ENCODE measurements at places on chromosomes 5 and 9. TPM values are rescaled to one million over a fixed set of nuclear protein-coding genes. Genes with fewer than 3 reads are reported as not detected.

Gene LCN1
- not detected for total RNA-seq

DNA sequence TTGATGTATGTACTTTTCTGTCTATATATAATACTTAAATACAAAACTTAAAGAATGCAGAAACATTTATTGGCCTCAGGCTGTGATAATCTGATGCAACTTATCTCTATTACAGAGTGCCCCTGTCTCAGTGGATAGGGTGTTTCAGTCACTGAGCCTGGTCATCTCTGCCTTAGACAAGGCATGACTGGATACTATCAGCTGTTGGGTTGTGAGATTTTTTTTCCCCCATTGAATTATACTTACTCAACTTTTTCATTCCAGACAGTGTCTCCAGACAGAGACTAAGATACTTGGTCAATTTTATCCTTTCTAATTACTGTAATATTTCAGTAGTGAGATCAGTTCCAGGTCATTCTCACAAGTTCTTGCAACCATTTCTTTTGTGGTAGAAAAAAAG, 26.7 kb downstream of the XRCC4 start:
- no peak for DNase-seq

- no peak for DNase-seq
Measured at GRCh38 chr5:139707445-139708003, 59.4 kb downstream of the CXXC5 start.

Gene IFNA7
- not detected for total RNA-seq

- no peak for DNase-seq
Measured at GRCh38 chr9:110546411-110546871, 33.1 kb downstream of the SVEP1 start.

- no peak for DNase-seq
Measured at GRCh38 chr9:126443144-126443543, 116.5 kb downstream of the MVB12B start.

Gene SCGB3A2
- total RNA-seq: not detected

GRCh38 chr5:168793841-168794837, 215.0 kb upstream of the PANK3 start:
- DNase-seq: no peak

DNA sequence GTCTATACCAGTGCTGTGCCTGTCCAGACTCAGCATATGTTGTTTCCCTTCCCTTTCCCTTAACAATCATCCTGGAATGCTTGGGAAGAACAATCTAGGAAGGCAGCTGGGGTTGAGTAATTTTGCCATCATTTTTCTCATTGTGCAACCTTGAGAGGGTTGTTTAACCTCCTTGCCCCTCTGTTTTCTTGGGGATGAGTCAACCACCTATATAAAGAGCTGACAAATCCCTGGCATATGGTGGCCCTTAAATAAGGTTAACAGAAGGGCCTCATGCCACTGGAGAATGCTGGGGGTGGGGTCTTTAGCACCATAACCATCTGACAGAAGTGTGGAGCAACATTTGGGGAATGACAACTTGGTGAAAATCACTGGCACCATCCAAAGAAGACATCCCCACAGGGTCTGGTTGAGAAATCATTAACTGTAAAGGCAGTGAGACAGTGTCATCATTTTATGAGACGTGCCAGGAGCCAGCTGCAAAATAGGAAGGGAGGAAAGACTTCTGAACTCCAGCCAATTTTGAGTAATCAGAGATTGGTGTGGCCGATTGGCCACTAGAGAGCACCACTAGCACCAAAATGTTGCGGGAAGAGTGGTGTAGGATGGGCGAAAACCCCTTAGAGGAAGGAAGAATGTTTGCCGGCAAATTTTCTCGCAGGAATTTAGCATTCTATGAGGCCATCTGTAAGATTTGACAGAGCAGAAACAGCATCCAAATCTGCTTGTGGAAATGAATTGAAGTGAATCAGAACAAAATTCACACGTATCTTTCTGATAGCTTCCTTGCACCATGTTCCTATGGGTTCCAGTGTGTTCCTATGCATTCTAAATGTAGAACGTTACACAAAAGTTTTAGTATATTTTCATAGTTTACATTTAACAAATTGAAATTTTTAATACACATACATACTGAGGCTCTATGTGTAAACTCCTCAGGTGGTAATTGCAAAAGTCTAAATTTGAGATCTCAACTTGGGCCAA, 113.8 kb downstream of the MSX2 start:
- no peak for DNase-seq

Gene SLC45A2
- not detected for total RNA-seq

DNA sequence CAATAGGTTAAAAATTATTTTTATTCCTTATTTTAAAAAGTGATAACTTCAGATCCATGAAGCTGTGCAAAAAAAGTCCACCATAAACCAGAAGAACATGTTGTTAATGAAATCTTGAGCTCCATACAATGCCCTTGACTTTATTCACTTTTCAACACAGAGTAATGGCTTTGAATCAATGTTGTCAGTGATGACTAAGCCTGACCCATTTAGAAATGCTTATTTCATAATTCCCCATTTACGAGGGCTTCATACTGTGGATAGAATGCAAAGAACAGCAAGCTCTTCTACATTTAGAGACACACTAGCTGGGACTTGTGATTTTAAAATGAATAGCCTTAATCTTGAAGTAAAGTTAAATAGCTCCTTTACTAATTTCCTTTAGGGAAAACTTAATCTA, 25.7 kb upstream of the IL9 start:
- DNase-seq: no peak

Gene MOB3B
- 5.7 TPM for total RNA-seq

DNA sequence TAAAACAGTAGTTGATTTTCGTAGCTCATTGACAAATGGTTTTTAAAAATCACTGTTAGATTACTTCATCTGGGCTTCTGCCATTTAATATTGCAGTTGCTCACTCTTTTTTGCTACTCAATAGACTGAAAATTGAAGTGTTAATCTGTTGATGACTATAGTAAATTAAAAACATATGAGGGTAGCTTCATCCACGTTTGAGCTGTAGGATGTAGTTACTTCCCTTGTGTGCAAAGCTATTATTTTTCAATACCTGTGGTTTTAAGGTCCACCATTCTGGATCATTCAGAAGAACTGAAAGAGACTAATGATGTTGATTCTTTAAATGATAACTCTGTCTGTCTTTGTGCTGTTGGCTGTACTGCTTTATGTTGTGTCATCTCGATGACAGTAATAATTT, 74.7 kb downstream of the LNPEP start:
- no peak for DNase-seq

DNA sequence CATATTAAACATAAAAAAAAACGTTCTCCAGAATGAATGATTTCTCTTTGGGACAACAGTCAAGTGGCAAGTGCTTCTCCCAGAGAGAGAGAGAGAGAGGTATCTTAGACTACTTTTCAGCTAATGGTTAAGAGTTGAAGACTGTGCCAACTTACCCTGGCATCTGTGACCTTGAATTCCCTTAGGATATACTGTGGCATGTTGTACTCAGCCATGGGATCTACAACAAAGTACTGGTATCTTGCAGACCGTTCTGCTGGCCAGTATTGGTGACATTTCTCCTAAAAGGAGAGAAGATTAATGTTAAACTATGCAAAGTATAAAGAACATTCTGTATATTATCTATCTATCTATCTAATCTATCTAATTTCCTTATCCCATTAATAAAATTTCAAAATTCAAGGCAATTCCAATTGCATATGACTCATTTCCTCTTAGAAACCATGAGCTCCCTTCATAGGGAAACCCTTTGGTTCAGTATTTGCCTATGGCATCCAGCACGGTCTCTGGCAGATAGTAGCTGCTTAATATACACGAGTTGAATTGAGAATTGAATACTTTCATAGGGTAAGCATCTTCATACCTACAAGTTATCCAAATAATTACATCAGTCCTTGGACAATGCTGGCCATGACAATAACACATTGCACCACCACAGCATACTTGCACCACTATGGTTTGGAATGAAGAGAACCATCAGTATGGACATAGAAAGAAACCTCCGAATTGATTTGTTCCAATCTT, 539.4 kb upstream of the DMAC1 start:
- no peak for DNase-seq

DNA sequence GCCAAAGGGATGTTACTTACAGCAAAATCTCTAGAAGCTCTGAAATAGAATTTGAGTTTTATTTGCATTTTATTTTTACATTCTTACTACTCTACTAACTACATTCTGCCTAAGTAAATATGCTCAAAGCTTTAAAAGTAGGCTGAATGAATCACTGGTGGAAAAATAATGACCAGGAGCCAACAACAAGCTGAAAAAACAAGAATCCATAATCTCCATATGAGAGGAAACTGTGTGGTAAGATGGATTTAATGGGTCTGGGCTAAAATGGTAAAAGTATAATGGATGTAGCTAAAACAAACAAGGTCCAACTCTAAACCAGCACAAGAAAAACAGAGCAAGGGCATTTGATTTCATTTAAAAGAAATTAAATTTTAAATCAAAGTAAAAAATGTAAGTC, 525.8 kb upstream of the FTMT start:
- DNase-seq: no peak

Measured in pancreas (tissue), 10 donors.